Left renal pelvis (tissue), 4 donors: ENCODE measurements at places on chromosomes 1 and 21. TPM values are rescaled to one million over a fixed set of nuclear protein-coding genes. Genes with fewer than 3 reads are reported as not detected.

GRCh38 chr21:35663856-35664606, 396.3 kb downstream of the SETD4 start:
- no peak for DNase-seq

DNA sequence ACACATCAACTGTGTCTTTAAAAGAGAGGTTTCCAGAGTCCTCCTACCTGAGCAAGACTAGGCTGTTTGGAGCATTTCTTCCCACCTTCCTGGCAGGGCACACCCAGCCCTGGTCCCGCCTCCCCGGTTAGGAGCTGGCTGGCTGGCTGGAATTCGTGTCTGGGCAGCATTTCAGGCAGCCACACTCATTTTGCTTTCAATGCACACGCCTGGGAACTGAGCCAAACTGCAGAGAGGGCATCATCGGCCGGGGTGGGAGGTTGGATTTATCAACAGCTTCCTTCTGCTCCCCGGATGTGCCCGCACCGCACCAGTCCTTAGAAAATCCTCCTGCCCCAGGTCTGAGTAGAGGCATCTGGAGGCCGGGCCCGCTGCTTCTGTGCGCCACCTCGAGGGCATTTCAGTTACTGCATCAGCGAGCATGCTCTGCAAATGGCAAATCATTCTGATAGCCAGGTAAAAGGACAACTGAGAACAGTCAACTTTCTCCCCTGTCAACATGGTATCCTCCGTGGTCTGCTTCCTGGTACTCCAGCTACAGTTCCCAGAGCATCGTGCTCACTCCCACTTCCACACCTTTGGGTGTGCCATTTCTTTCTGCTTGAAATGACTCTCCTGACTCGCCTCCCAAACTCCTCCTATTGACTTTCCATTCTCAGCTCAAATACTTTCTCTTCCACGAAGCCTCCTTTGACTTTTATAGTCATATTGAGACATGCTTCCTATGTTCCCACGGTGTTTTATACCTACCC, 20.6 kb downstream of the TCEA3 start:
- DNase-seq = no peak

GRCh38 chr1:225660544-225660946, 7.6 kb upstream of the ENAH start:
- no peak for DNase-seq

- no peak for DNase-seq
Measured at GRCh38 chr1:100428160-100428559, 75.9 kb downstream of the CDC14A start.

- no peak for DNase-seq
Measured at GRCh38 chr1:47669081-47669585, 231.3 kb downstream of the FOXD2 start.

SMIM11 gene
- 11.4 TPM for polyA plus RNA-seq

GRCh38 chr1:243482141-243483022, 226.5 kb downstream of the SDCCAG8 start:
- no peak for DNase-seq

DNA sequence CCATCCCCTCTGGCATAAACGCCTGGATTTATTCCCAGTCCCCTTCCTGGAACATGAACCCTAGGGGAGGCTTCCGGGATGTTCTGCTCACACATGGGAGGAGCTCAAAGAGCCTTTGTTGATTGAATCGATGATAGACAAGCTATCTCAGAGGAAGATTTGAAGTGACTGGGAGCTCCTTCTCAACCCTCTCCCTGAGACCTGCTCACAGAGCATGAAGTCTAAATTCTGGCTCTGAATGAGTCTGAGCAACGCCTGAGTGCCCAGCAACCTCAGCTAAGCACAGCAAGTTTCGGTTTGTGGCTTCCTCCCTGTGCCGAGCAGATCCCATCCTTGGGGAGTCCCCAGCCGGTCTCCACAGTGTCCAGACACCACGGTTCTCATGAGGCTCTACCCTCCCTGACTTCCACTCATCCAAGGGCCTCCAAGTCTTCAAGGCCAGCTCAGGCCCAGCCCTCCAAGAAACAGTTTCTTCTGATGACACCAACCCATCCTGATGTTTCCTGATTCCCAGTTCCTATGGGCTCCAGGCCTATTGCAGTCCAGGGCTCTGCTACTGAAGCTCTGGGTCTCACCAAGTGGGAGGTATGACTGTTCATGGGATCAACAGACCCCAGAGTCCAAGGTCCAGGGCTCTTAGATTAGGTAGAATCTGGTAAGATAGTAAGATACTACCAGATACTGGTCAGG, 190.8 kb downstream of the DYRK1A start:
- DNase-seq = no peak

DNA sequence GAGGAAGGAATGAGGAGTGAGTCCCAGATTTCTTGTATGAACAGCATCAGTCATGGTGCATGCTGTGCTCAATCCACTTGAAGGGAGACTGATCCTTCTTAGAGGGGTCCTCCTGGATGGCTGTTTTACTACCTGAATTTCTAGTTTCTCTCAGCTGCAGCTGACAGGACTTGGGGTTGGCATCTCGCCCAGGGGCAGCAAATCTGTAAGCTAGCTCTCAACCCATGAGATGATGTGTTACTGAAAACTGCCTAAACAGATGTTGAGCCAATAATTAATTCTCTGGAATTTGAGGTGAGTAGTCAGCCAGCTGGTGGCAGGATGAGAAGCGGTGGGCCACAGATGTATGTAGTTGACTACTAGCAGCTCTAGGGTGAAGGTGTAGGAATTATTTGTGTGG, 19.6 kb downstream of the BACH1 start:
- DNase-seq = no peak

GRCh38 chr1:202233171-202233570, 39.6 kb downstream of the LGR6 start:
- DNase-seq = no peak

POLR3GL gene
- 30.5 TPM for polyA plus RNA-seq
